ENCODE measurements at places on chromosomes 12 and 14.

- DNase-seq = no peak
Observed at GRCh38 chr12:52446367-52447045, 5.4 kb downstream of the KRT6B start.

DNA sequence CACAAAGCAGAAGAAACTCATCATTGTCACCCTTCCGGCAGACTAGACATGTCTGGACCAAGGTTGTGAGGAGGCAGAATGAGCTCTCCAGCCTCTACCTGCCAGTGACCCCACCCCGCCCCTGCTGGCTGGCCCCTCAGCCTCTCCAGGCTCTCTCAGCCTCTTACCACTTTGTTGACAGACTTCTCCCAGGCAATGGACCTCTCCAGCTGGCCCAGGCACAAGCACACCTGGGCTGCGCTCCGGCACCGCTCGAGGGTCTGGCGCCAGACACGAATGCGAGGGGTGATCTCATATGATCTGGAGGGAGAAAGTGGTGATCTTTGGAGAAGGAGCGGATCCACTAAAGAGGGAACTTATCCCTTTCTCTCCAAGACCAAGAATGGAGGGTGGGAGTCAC lies 30.3 kb downstream of the BAZ2A start:
- DNase-seq = no peak

DNA sequence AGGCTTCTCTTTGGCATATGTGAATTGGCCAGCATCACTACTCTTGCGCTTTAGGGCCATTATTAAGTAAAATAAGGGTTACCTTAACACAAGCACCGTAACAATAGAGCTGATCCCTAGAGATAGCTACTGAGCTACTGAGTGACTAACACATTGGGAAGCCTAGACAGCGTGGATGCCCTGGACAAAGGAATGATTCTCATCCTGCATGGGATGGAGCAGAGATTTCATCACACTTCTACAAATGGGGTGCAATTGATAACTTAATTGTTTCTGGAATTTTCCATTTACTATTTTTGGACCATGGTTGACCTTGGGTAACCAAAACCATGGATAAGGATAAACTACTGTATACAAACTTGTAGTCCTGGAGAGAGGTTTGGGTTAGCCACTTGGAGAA lies 57.1 kb downstream of the FBXO34 start:
- no peak for DNase-seq

DNA sequence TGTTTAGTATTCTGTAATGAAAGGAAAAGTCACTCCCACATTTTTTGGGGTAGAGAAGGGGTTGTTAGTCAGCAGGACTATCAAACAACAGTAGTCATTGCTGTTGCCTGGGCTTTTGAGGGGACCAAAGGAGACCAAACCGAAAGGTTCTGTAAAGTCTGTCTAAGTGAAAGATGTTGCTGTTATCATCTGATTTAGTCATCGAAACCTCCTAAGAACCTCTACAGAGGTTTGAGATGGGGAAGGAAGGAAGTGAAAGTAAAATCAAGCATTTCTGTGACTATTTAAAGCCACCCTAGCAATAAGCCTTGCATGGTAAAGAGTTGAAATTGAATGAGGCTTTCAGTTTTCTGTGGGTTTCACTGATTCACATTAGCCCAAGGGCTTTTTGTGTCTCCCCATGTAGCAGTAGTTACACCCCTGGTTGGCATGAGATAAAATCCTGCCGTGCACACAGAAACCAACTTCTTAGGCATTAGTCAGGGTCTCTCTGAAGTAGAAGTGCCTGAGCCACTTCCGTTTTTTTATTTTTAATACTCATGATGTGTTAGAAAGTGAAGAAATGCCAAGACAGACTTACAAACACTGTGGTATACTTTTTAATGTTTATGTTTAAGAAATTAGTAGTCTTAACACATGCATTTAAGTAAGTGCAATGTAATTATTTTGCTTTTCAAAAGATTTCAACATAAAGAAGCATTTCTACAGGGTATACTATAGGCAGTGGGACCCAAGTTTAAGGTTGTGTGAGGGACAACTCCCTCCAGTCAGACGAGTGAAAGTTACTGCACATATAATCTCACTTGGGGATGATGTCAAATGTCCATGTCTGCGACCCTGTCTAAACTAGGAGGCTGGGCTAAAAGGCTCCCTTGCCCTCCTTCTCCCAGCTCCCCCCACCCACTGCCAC lies 50.4 kb downstream of the DYRK2 start:
- DNase-seq = peak; percentile 26

GRCh38 chr12:121637231-121637914 lies 11.0 kb downstream of the ORAI1 start:
- DNase-seq = no peak

DNA sequence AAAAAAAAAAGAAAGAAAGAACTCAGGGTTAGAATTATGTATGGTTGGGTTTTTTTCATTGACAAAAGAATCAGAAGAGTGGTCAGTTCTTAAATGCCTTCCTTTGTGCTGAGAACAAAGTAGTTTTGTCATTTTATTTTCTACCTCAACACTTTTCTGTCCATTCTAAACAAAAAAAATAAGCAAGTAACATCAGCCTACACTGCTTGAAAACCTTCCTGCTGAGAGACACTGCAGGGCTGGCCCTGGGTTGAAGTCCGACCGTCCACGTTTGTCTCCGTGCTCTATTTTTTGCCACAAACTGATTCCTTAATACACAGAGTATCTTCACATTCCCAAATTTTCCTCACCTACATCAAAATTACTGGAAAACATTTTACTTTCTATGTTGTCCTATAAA lies 211.6 kb upstream of the PDZRN4 start:
- DNase-seq = no peak

GRCh38 chr12:11765817-11766794 lies 116.6 kb downstream of the ETV6 start:
- no peak for DNase-seq

GRCh38 chr12:6074979-6075585 lies 49.4 kb downstream of the VWF start:
- no peak for DNase-seq

GRCh38 chr12:29610473-29611170 lies 113.1 kb upstream of the OVCH1 start:
- no peak for DNase-seq

DNA sequence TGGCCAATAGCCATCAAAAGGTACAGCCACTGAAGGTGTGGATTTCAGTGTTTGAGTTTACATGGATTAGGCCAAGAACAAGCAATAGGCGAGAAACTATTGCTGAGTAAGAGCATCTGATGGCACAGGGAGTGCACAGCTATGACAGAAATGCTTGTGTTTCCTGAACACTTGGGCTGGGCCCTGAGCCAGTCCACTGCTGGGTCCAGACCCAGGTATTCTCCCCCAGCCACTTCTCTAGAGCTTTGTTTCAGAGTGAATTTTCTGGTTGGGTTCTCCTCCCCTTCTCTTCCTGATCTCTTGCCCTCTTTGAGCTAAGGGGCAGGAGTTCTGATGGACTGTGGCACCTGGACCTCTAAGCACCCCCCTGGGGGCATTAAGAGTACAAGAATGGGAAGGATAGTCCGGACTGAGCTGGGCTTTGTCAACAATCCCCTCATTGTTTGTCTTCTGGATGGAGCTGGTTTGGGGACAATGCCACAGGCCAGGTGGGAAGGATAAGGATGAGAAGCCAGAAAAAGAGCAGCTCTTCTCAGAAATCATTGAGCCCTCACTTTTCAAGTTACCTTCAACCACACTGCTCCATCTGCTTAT lies 8.3 kb downstream of the HOXC5 start:
- DNase-seq = no peak

DNA sequence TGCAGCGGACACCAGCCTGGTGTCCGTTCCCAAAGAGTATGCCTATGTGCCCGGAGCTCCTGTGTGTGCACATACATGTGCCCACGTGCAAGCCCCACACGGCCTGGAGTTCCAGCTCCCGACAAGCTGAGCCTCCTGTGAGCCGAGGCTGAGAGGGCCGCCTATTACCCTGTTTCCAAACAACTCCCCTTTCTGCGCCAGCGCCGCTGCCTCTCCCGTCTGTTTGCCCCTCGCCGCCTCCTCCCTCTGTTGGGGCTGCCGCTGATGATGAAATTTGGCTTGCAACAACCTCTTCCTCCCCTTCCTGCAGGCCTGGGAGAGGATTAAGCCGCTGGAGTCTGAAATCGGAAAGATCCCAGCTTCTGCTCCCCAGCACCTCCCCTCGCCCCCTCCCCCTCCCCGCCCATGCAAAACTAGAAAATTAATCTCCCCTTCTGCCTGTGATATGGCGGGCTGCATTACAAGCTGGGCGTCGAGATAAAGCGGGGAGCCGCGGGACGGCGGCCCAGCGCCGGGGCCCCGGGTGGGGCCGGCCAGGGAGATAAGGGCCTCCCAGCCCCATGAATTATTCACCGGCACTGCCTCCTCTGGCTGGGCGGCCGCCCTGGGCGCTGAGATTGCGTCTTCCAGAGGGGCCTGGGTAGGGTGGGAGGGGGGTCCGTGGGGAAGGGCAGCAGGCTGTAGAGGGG lies 6.8 kb upstream of the ASIC1 start:
- DNase-seq = no peak

- DNase-seq = no peak
Observed at GRCh38 chr12:105214148-105214547, 21.8 kb downstream of the APPL2 start.

DNA sequence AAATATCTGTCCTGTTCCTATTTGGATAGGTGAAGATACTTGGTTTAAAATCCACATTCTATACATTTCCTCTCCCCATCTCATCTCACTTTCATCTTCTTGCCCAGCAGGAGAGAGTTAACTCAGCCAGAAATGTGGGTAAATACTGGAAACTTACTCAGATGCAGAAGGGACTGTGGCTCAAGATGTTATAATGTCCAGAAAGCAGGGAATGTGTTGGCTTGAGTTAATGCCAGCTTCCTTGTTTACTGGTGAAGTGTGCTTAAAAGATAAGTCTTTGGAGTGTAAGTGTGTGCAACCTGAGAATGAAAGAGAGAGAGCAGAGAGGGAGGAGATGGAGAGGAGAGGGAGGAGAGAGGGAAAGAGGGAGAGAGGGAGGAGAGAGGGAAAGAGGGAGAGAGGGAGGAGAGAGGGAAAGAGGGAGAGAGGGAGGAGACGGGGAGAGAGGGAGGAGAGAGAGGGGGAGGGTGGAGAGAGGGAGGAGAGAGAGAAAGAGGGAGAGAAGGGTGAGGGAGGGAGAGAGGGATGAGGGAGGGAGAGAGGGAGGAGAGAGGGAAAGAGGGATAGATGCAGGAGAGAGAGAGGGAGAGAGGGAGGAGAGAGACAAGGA lies 22.0 kb upstream of the SNRPF start:
- DNase-seq = no peak

GRCh38 chr12:116879509-116880212 lies 1.6 kb downstream of the HRK start:
- DNase-seq = no peak

GRCh38 chr14:95511687-95512086 lies 4.8 kb downstream of the SYNE3 start:
- no peak for DNase-seq

DNA sequence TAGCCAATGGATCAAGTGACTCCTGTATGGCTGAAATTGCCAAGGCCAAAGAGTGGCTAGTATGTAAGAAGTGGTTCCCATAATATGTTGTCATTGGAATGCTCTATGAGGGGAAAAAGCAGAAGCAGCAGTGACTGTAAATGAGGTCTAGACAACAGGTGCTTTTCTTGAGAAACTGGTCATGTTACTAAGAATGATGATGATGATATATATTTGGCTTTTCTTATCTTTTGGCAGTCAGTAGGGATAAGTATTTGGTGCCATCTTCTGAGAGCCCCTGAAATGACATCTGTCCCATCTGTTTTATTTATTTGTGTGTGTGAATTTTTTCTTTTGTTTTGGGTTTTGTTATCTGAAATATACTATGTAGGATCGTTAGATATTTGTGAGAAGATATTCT lies 141.7 kb downstream of the SYT1 start:
- no peak for DNase-seq

DNA sequence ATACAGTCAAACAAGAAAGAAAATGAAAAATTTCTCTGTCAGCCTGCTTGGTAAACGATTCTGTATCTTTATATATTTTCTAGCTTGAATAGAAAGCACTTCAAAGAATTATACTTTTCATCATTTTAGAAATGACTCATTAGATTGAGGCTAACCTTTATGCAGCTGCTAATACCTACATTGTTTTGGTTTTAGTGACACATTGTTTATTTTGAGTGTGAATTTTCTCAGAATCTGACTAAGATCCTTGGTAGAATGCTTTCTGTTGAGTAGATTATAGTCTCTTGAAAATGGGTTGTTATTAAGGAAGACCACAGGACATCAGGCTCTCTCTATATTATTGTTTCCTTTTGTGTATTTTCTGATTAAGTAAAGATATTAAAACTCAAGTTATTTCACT lies at the start of gene PMCH:
PMCH (minus strand) TSS at position 45 of the 400 bp plus-strand sequence. CDS start 63 bp downstream, outside the sequence.
- DNase-seq = no peak

DNA sequence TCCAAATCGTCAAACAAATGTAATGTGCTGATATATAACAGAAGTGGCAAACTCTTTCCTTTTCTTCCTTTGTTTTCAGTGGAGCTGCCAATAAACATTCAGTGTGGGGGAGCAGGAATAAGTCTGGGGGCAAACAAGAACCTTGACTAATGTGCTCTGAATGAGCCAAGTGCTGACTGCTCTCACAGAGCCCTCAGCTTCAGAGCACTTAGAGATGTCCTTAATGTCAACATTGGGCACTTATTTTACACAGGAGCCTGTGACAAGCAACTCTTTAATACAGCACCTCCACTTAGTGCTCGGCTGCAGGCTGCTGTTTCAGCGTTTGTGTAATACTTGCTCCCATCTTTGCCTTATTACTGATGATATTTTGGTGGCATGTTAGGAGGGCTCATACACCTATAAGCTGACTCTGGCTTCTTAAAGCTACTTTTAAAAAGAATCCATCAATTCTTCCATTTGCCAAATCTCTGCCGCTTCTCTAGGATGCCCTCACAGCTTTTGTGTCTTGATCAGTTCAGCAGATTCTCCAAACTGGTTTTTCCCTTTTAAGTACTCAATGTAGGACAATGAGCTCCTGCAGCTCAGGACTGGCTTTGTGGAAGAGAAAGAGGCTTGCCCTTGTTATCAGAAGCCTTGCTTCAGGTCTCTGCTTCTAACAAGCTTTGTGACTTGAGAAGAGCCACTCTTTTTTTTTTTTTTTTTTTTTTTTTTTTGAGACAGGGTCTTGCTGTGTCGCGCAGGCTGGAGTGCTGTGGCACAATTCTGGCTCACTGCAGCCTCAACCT lies 206.6 kb downstream of the MON2 start:
- no peak for DNase-seq

- no peak for DNase-seq
Observed at GRCh38 chr14:53265025-53265424, 111.9 kb upstream of the DDHD1 start.

- no peak for DNase-seq
Observed at GRCh38 chr12:58465418-58465817, 454.9 kb downstream of the LRIG3 start.
